ENCODE measurements at places on chromosomes 2 and 18.

- DNase-seq: no peak
Measured at GRCh38 chr18:34258176-34258575, 33.5 kb upstream of the NOL4 start.

DNA sequence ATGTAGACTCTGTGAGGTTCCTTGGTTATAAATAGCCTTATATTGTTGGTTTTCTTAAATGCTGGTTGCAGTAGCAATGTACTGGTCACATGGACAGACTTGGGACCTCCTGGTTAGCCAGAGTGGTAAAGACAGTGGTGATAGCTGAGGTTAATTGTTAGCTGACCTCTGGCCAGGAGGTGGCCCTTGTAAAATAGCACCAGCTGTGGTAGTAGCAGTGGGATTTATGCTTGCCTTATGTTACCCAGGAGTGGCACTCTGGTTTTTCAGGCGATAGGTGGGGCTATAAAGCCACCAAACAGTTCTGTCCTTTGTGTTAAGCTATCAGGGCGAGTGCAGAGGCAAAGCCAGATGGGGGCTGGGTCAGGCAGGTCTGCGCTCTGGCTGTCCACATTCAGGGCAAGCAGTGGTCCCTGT lies 94.8 kb upstream of the SRD5A2 start:
- DNase-seq: no peak

DNA sequence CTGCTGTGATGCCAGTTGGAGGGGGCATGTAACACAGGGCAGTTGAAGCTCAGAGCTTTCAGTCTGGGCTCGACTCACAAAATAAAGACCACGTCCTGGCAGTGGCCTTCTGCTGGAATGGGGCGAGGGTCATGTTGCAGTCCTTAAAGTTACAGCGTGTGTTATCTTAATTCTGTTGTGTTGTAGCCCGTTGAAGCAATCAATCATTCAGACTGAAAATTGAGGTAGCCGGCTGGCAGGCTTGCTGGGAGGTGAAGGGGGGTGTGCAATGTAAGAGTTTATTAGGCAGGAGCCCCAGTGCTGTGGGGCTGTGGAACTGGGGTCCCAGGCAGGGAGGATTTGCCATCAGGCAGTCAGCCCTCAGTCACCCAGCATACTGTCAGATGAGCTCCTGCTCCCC lies 136.9 kb upstream of the EPAS1 start:
- DNase-seq: no peak

GRCh38 chr2:170237572-170238120 lies 59.7 kb downstream of the MYO3B start:
- no peak for DNase-seq

DNA sequence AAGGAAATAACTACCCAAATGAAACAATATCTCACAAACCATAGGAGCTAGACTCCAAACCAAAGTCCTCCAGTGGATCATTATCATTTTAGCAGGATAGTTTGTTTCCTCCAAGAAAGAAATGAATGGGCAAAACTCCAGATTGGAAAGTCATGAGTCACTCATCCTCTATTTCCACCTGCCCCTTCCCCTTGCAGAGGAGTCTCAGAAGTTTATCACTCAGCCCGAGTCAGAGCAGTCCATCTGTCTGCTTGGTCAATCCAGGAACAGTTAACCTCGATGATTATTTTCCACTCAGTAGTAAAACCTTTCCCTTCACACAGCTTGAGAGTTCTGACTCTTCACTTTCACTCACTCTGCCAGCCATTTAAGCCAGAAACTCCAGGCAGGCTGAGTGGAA lies 462.2 kb downstream of the BCL11A start:
- no peak for DNase-seq

DNA sequence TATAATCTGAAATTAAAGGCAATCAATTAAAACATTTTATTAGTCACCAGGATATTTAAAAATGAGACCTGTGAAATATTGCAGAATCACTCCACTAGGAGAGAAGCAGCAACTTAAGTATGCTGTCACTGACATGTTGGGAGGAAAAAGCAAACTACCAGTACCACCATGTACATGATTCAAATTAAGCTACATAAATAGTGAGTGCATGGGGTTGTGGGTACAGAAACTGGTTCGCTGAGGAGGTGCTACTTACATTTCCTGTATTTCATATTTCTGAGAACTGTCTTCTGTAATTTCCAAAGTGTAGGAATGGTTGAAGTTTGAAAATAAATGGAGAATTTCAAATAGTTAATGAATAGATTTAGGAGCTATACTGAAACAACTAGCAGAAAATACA lies 7.9 kb upstream of the NR4A2 start:
- DNase-seq: no peak

- no peak for DNase-seq
Measured at GRCh38 chr18:43893001-43893637, 615.8 kb upstream of the SYT4 start.
